ENCODE measurements at places on chromosomes 6 and 20.
A peak's percentile ranks its signal among the peaks of the same experiment; 100 is the strongest.

DNA sequence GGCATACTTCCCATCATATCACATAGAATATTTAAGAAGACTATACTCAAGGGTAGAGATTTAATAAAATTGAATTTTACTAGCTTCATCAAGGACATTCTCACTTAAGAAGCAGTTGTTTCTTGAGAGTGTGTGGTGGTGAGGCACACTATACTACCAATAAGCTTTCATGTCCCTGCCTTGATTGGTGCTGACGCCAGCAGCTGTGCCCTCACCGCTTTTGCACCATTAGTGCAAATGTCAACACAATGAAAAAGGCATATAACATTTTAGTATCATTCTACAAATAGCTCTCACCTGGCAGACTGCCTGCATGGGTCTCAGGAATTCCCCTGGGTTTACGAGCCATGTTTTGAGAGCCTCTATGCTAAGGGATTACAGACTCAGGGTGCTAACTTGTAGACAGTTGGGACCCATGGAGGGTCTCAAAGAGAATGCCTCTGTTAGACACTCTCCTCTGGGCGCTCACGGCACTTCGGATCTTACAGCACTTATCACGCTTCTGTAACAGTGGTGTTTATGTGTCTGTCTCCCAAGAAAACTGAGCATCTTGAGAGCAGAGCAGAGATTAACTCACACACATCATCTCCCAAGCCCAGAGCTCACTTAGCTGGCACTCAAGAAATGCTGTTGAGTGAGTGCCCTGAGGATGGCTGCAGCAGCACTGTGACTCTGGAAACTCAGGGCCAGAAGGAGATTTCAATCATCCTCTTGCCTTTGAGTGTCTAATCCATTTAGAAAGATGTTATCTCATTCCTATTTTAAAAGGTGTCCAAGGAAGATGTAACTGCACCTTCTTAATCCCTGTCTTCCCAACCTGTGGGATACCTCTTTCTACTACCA is 143.3 kb upstream of the GPR6 start:
- DNase-seq = peak; percentile 37

- DNase-seq = no peak
Measured at GRCh38 chr6:158558415-158559306, 1.2 kb upstream of the TMEM181 start.

- DNase-seq = no peak
Measured at GRCh38 chr6:100096341-100096740, 102.3 kb upstream of the MCHR2 start.

DNA sequence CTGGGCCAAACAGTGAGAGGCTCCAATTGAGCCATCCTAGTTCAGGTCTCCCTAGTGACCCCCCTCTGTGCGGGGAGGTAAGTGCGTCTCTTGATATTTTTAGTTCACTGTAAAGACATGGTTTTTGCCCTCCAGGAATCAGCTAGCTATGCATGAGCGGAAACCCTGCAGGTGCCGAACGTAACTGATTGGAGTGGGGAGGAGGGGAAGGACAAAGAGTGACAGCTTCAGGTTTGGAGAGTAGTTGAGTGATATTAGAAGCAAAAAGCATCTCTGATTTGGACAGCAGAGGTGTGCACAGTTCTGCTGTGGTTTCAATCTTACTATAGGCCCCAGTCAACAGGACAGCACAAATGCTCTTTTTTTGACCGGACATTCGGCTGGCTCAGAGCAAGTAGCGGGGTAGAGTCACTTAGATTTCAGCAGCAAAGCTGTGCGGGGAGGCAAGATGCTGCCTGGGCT is 31.8 kb downstream of the TBC1D7 start:
- DNase-seq = no peak

DNA sequence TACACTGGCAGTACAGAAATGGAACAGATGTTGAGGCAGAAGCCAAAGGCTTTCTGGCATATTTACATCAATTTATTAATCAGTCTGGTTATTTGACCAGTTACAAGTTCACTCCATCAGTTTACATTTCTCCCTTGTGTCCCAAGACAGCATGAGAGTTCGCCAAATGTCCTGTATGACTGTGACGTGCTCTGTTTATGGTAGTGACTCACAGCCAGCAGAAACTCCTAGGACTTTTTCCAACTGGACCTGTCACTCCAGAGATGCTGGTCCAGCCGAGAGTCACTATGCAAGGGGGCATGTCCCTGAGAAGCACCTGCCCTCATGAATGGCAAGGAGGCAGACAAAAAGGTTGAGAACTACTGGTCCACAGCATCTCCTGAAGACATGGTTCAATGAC is 160.0 kb downstream of the LRFN2 start:
- DNase-seq = no peak

- no peak for DNase-seq
Measured at GRCh38 chr20:44664131-44664530, 12.6 kb upstream of the ADA start.

- no peak for DNase-seq
Measured at GRCh38 chr6:156687789-156688619, 89.2 kb upstream of the ARID1B start.

- DNase-seq = no peak
Measured at GRCh38 chr6:98777762-98778161, 56.6 kb upstream of the POU3F2 start.

DNA sequence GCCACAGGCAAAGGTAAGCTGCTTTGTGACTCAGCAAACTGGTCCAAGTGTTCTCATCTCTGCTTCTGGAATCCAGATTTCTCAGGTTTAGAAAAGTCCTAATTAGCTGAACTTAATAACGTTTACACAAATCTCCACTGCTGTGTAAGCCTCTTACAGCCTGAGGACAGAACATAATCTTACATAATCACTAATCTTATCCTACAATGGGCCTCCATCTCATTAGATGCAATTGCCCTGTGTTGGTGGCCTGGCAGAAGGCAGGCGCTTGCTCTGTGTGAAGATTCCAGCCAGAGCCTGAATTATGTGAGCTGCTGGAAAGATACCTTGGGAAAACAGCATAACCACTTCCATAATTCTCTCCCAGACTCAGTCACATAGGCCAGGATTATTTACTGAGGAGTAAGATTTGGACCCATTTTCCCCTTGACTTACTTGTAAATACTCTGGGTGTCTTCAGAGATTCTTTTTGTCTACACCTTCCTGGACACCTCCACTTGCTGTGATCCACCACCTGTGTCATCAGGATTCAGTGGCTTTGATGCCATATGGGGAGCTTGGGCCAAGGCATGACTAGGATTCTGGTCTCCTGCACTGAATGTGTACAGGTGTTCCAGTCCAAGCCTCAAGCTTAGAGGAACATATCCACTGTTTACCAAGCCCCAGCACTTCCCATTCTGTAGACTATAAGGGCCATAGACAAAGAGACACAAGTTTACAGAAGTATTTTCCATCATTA is 104.4 kb downstream of the C6orf118 start:
- DNase-seq = no peak

DNA sequence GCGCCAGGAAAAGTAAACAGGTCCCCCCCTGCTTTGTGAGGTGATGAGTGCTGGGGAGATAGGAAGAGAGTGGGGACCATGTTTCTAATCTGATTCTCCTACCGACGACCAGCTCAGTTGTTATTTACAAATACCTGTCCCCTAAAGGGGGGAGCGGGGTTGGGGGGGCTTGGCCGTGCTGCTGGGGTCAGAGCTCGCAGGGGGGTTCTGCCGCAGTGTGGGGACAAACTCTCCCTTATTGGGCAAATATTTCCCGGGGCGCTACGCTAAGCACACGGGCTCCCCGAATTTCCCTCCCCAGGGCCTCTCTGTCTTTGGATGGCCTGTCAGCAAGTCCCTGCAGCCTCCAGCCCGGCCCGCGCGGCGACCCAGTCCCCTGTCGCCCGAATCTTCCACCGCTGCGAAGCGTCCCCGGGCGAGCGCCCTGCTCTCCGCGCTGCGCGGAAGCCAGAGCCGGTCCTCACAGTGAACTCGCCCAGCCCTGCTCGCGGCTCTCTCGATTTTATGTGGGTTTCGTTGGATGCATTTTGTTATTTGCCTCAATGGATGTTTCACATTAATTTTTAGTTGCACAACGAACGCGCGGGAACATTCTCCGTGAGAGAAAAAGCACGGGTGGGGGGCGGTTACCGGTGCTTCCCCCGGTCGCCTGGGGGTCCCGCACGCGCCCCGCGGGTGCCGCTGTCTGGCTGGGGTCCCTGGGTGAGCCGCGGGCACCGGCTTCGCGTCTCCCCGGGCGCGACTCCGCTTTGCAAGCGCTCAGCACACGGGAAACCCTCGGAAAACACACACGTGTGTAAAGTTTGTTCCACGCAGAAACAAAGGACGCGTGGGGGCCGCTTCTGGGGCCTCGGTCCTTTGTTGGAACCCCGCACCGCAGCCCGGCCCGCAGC is 1.5 kb upstream of the STX16 start:
- no peak for DNase-seq

- no peak for DNase-seq
Measured at GRCh38 chr20:52682237-52682636, 289.9 kb upstream of the TSHZ2 start.

DNA sequence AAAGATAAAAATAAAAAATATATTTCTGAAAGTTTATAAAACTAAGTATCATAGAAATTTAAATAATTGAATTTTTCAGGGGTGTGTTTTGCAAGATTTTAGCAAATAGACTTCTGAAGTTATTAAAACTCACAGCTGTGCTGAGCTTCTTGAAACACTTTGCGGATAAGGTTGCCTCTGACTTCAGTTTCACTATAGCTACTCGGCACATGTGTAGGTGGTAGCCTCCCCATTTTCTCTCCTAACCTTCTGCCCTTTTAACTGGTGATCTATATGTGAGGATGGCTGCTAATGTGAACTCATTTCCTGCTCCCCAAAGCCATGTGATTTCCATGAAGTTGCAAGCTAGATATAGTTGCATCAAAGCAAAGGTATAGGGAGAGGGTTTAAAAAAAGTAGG is 129.3 kb upstream of the STMND1 start:
- no peak for DNase-seq

DNA sequence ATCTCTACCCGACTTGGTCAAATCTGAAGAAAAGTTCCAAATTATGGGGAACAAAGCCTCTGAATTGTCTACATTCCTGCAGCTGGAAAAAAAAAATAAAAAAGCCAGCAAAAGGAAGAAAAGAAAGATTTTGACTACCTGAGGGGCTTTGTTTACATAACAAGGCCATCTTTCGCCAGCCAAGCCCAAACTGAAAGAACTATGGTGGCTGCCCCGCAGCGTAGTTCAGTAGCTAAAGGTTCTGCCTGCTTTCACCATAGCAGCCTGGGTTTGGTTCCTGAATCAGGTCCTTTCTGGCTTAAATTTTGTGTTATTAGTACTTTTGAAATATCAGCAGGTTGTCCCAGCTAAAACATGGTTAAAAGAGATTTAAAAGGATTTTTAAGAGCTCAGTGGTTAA is 35.4 kb downstream of the ZNF133 start:
- no peak for DNase-seq

DNA sequence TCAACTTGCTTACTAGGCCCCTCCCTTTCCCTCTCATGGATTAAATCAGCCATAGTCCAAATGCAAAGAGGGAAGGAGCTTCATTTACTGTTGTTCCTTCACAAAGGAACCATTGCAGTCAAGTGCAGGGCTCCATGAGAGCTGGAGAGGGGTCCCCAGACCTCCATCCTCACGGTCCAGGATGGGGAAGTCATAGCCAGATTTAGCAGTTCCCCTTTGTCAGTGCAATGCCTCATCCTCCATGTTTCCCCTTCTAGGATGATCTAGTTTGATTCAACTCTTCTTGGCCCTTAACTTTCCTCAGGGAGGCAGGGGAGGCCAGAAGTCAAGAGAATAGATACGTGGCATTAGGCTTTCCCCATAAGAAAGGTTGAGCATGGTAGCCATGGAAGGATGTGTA is 66.5 kb upstream of the FUCA2 start:
- no peak for DNase-seq

DNA sequence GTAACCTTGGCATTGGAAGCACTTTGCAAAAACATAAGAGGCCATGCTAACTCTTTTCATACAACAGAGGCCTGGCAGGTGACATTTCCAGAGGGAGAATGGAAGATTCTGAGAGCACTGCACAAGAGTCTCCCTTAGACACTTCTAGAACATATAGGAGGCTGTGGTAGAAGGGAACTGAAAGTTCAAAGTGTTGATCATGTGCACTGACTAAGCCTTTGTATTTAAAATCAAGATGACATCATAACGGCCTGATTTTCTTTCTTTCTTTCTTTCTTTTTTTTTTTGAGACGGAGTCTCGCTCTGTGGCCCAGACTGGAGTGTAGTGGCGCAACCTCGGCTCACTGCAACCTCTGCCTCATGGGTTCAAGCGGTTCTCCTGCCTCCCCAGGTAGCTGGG is 26.8 kb upstream of the DNAAF9 start:
- DNase-seq = no peak

DNA sequence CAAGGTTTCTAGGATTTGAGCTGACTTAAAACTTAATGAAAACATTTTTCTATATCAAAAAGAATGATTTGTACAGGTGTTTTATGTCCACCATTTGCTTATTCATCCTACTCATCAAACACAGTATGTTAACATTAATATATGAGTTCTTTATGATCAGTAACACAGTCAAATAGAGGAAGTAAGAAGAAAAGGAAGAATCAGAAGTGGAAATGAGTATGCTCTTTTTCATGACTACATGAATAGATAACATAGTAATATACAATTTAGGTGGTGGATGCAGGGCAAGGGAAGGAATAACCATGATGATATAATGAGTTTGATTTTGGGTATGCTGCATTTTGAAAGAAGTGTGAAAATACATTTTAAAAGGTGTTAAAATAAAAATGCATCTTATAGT is 16.5 kb downstream of the KPNA5 start:
- DNase-seq = no peak

DNA sequence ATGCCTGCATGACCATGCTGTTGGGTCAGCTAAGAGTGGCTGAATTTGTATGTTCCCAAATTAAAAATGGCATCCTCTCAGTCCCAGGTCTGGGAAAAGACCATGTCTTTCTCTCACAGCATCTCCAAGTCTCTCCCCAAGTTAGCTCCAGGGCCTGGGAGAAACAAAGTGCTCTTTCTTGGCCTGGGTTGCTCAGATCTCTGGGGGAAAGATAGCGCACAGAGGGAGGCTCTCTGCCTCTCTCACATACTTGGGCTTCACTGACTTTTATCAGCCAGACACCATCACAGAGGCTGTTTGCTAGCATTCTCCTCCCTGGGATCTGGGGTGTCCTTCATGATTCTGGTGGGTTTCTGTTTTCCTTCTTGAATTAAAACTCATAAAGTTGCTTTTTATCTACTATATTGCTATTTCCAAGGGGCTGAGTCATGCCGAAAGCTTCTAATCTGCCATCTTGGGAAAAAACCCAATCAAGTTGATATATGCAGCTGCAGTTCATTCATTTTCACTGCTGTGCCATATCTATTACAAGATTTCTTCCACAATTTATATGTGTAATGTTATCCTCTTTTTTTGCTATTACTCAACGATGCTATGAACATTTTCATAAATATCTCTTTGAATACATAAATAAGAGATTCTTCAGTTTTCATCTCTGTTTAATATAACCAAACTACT is 190.2 kb downstream of the MOXD1 start:
- no peak for DNase-seq

All from NCI-H2171 (cell line).